ENCODE measurements at places on chromosomes 1 and 21.

DNA sequence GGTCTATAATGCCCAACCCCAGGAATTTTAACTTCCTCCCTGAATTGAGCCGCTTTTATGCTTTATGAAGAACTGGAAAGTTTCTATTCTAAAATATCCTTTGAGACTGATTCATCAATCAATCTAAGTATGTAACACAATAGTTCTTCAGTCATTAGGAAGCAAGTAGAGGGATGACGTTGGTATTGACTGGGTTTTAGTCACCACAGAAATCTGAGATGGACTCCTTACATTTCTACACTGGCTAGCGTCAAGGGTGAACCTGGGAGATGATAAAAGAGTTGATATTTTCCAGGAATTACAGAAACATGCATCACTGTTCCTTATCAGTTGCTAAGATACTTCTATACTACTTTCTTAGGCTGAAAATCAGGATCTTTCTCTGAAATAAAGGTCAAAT is 308.0 kb downstream of the HMCN1 start:
- no peak for DNase-seq

- DNase-seq: no peak
These were observed 1.6 kb upstream of the ARHGEF16 start for GRCh38 chr1:3452866-3453175.

- DNase-seq: no peak
These were observed 58.1 kb downstream of the PTPN14 start for GRCh38 chr1:214493126-214493796.

DNA sequence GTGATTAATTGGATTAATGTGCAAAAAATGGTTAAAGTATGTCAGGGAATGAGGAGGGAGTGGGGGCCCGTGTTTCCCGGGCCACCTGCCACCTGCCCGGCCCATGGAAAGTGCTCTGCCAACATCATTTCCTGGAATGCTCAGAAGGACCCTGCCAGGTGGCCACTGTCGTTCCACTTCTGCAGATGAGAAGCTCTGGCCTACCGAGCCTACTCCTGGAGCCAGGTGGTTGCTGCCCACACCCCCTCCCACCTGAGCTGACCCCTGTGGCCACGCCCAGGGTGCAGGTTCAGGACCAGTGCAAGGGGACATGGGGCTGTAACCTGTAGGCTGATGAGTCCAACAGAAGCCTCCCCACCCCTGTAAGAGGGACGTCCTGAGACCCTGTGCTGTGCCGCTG is 99.7 kb downstream of the PRDM16 start:
- no peak for DNase-seq

GRCh38 chr1:82731216-82731615 is 930.5 kb downstream of the ADGRL2 start:
- no peak for DNase-seq

DNA sequence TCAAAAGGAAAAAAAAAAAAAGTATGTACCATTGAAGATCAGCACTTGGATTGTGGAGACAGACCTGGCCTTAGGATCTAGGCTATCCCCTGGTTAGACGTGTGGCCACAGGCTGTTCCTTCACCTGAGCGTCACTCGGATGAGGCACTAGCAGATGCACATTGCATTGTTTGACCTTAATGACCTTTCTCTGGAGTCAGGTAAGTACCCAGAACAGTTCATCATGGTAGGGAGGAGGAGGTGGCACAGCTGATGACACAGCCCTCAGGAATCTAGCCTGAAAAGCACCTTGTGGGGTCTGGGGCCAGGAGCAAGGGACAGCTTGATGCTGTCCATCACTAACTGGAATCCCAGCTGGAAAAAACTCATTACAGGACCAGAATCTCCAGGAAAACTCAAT is 21.2 kb downstream of the NECAP2 start:
- no peak for DNase-seq

- no peak for DNase-seq
These were observed 78.4 kb upstream of the DNAJC6 start for GRCh38 chr1:65230731-65231481.

DNA sequence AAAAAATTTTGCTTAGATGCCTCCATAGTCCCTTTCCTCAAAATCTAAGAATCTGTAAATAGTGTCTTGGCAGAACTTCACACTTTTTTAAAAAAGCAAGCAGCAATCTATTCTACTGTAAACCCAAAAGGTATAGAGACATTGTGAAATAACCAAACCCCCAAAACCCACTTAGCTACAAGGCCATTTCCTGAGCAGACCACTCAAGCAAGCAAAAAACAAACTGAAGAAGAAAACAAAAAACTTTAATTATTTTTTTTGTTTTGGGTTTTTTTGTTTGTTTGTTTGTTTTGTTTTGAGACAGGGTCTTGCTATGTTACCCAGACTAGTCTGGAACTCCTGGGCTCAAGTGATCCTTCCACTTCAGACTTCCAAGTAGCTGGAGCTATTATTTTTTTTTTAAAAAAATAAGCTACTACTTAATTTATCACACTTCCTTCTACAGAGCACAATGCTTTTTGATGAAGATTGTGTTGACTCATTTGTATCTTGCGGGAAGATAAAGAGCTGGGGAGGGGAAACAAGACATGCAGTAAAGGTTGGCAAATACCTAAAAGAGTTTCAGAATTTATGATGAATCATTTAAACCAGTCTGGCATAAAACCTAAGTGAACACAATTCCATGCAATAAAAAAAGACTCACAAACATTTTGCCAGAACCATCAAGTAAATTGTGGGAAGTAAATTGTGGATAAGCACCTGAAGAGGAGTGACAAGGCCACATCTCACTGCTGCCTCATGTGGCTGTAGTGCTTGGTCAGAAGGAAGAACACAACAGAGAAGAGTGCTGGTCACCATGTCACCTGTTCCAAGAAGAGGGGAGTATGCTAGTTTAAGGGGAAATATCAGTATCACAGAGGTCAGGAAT is 2.7 kb upstream of the PTPN22 start:
- DNase-seq: no peak

DNA sequence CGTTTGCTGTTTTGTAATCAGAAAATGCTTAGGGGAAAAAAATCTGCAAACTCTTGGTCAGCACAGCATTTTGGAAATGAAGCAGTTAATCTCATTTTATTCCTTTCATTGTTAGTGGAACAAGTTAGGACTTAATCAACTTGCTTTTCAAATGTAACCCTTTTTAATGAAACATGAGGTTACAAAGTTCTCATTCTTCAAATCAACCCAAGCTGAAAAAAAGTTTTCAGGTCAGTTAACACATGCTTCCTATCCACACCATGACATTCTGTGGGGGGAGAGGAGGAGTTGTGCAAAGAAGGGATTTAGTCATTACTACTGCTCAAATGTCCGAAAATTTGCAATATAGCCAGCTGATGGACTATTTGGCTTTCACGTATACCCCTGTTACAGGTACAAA is 283.2 kb upstream of the LYPLAL1 start:
- no peak for DNase-seq

DNA sequence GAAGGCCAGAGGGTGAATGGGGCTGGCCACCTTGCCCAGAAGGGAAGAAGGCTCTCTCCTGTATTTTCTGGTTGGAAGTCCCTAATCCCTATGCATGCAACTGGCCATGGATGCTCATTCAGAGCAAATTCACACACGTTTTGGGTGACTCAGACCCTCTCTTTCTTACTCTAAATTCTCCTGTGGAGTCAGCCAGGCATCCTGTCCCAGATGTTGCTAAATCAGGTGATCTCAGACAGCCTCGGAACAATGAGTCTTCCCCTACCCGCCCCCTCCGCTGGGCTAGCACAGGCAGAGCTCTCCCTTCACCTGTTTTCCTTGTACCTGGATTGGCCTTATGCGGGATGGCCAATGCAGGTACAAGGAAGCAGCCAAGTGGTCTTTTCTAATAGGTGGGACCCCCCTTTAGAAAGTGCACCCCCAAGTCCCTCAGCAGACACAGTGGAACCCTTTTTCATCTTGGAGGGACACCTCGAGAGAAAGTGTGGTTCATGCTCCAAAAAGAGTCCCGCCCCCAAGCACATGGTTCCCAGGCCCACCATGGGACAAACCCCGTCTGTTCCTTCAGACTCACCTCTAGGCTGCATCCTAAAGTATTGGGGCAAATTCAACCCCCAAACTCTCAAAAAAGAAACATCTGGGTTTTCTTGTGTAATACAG is 8.6 kb downstream of the S100A6 start:
- DNase-seq: no peak

GRCh38 chr1:93344886-93345632 is 648 bp upstream of the DR1 start:
- DNase-seq: no peak

- no peak for DNase-seq
These were observed 46.4 kb upstream of the ENAH start for GRCh38 chr1:225699336-225699735.

DNA sequence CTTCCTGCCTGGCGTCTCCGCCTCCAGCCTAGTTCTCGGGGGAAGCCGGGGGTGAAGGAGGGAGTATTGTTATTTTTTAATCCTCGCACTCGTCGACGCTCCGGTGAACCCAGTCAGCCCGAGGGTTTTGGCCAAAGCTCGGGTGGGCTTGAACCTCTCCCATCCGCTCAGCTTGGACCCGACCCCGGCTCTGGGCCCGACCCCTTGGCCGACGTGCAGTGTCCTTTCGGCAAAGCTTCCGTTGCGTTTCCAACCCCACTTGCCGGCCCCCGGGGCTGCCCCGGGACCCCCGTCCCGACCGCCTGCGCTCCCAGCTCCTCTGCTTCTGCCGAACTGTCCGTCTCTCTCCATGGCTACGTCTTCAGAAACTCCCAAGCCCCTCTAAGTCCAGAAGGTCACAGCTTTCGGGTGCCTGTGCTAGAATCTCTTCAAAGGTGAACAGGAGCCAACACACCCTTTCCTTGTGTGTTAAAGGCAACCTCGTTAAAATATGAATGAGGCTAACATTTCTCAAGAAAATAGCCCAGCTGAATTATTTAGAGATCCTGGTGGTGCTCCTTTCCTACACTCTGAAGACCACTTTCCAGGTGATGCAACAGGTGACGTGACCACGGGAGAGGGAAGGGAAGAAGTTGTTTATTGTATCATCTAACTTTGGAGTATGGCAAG is 647 bp downstream of the DESI2 start:
- DNase-seq: no peak

GRCh38 chr1:21378705-21379494 is 61.0 kb upstream of the NBPF3 start:
- DNase-seq: no peak

- no peak for DNase-seq
These were observed 2.9 kb upstream of the ZNF496 start for GRCh38 chr1:247334378-247335133.

DNA sequence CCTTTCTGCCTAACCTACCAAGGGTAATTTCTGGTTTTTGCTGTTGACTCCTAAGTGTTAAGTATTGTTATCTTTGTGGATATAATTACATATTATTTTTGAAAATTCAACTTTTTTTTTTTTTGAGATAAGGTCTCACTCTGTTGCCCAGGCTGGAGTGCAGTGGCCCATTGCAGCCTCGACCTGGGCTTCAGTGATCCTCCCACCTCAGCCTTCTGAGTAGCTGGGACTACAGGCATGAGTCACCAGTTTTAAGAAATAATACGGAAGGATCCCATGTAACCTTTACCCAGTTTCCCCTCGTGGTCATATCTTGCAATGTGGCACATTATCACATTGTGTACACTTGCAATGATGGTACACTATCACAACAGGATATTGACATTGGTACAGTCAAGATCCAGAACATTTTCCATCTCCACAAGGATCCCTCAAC is 3.1 kb downstream of the CHD1L start:
- DNase-seq: no peak

DNA sequence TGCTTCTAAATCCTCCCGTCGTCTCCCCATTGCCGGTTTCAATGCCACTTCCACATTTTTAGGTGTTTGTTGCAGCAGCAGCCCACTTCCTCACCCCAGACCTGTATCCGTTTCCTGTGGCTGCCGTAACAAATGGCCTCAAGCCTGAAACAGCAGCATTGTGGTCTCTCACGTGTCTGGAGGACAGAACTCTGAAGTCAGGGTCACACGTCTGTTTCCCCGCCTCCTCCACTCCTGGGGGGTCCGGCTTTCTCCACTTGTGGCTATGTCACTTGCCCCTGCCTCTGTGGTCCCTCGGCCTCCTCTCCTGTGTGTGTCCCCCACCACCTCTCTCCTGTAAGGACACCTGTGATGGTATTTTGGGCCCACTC is 21.8 kb downstream of the TRPM2 start:
- DNase-seq: peak; percentile 77

DNA sequence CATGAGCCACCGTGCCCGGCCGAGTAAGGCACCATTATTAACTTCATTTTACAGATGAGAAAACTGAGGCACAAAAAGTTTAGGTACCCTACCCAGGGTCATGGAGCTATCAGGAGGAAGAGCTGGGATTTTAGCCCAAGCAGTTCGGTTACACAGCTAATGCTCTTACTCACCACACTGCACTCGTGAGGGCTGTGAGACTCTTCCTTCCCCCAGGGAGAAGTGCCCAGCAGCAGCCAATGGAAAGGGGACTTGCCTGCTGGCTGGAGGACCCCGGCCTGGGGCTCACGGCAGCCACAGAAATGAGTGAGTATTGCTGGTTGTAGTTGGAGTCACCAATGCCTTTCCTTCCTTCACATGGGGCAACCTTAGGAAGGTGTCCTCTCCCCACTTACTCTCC is 5.2 kb upstream of the CSF1 start:
- no peak for DNase-seq

DNA sequence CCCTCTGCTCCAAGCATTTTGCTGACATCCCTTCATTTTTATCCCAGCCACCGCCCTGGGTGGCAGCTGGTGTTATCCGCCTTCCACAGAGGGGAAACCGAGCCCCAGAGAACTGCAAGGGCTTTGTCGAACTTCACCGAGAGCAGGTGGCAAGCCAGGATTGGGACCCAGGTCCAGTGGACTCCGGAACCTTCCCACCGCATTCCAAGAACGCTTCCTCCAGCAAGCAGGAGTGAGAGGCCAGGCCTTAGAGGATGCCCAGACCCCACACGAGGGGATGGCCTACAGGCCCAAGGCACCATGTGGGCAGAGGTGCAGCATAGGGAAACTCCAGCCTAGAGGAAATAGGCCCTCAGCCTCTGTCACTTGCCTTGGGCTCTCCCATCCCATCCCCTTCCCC is 90.7 kb downstream of the EPHB2 start:
- DNase-seq: no peak

DNA sequence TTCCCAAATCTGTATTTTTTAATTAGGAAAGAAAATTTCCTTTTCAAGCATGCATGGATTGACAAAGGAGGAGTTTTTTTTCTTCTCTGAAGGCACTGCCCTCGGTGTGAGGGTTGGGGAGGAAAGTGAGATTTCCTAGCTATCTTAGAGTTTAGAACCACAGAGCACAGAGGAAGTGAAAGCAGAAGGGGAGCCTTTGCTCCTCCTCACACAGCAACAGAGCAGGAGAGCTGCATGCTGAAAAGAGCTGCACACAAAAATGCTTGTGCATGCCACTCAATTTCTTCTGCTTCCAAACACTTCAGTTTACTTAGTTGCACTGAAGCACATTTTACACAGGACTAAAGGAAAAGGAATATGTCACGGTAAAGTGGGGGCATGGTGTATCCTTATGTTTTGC is 308.1 kb downstream of the GPATCH2 start:
- no peak for DNase-seq

All from natural killer cell treated with Interleukin-12 subunit alpha and Interleukin-12 subunit beta and Interleukin-15 and Interleukin-18, amount 100 ng/mL, for 72 hours (primary cell).